ENCODE measurements at places on chromosomes 16 and 17.

- no peak for DNase-seq
Observed at GRCh38 chr17:76137001-76137350, 4.1 kb downstream of the FOXJ1 start.

- DNase-seq = no peak
Observed at GRCh38 chr17:61440697-61441096, 11.5 kb upstream of the TBX4 start.

DNA sequence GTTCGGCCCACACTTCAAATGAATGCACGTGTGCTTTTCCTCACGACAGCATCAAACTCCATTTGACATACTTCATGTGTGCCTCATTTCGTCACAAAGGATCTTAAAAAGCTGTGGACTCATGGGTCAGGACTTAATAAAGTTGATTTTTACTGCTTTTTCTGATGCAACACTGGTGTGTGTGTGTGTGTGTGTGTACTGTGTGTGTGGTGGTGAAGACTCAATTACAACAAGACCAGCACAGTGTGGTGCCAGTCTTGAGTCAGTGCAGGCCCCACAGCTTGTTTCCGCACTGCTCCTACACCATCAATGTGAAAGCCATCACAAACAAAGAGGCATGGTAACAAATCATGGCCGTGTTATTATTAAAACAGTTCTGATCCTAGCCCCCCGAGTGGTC lies 17.7 kb downstream of the CDIP1 start:
- no peak for DNase-seq

DNA sequence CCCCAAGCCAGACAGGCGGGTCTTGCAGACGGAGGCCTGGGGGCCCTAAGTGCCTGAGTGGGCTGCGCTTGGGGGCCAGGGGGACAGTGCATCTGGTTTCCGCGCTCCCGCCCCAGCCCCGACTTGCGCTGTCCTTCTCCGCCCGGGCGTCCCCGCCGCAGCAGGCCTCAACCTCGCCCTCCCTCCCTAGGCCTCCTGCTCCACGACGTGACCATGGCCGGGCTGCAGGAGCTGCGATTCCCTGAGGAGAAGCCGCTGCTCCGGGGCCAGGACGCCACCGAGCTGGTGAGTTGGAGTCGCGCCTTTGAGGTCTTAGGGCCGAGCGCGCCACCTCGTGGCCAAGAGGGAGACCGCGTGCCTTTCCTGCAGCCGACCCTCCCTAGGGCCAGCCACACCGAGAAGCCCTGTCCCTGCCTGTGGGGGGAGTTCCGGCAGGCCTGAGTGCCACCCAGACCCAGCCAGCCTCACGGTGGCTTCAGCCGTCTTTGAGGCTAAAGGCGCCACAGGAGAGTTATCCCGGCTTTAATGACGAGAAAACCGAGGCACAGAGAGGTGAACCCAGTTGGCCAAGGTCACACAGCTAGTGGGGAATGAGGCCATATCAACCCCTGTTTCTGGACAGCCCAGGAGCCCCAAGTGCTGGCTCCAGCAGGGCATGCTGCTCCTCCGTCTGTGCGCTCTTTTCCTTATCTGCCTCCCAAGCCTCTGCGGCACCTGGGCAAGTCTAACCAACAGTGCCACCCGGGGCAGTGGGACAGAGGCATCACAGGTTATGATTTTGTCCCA lies 12.2 kb upstream of the NDRG4 start:
- peak; percentile 81 for DNase-seq

GRCh38 chr16:65075877-65076276 lies 46.0 kb downstream of the CDH11 start:
- no peak for DNase-seq

GRCh38 chr16:10240854-10241613 lies 58.8 kb upstream of the GRIN2A start:
- DNase-seq = no peak

DNA sequence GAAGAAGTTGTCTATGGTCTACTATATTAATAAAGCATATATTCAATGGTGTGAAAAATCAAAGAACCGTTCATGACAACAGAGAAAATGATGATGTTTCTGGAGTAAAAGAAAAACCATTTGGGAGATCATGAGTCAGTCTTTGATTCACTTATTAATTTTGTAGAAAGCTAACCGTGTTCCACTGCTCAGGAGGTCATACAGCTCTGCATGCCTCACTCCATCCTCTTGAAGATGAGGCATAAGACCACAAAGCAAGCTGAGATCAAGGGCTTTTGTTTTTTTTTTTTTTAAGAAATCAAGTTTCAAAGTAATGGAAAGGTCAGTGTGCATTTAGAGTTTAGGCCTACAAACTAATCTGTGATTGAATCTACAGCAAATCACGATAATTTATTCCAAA lies 206.4 kb downstream of the CEP112 start:
- DNase-seq = no peak

DNA sequence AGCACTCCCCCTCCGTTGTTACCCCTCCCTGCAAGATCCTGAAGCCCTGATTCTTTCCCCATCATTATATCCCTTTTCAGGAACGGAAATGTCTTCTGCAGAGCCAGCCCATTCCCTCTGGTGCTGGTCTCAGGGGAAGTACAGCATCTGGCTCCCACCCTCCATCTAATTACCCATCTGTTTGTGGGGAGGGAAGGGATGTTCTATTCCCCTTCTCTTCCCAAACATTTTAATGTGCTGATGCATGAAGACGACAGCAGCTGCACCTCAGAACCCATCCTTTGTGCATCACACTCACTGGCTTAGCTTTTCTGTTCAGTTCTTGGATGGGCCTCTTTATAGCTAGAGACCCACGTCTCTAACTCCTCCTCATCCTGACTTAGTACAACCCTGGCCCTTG lies 367.2 kb downstream of the CDH13 start:
- DNase-seq = no peak

DNA sequence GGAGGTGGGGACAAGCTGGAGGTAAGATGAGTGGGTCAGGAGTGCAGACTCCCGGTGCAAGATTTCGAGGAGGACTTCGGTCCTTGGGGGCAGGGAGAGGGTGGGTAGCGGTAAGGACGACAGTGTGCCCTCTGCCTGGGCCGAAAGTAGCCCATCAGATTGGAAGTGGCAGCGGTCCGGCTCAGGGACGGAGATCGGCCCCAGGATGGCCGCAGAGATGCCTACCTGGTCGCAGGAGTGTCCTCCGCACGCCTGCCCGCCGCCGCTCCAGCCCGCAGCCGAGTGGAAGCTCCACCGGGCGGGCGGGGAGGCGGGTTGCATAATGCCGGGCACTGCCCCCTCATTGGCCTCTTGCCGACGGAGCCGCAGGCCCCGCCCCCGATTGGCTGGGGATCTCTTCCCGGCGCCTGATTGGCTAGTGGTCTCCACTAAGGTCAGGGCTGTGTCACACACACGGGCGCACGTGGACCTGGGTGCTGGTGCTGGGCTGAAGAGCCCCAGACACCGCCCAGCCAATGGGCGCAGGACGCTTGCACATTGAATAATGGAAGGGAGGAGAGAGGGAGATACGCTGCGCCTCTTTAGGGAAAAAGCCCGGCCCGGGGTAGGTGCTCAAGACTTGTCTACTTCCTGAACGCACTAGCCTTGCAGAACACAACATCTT lies at the start of gene PER1:
Gene PER1, minus strand, starts transcription at position 293 of the 664 bp plus-strand sequence. CDS start 1,698 bp downstream, outside the sequence.
- peak; percentile 96 for DNase-seq

- DNase-seq = no peak
Observed at GRCh38 chr16:19094542-19095365, 19.0 kb upstream of the ITPRIPL2 start.

- DNase-seq = no peak
Observed at GRCh38 chr17:2542456-2542855, 30.8 kb upstream of the METTL16 start.

DNA sequence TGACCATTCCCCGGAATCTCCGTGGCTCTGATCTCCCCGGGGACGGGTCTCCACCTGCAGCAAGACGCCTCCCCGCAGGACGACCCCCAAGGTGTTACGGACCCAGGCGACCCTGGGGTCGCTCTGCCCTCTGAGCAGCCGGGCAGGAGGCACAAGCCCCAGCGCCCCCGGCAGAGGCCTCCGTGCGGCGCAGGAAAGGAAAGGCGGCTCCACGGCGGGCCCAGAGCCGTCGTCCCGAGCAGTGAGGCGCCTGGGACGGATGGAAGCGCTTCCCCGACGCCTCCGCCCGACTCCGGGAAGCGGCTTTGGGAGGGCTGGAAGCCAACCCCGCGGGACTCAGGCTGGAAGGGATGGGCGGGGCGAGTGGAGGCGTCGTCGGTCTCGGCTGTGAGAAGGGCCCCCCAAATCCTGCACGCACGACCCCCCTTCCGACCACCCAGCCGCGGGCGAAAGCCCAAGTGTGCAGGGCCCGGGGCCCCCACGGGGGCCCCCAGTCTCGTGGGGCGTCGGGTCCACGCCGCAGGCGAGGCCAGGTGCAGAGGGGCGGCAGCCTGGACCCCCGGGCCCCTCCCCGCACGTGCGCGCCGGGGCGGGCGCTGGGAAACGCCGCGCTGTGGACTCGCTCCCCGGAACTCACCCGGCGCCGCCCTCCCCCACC lies 32.7 kb upstream of the RPH3AL start:
- DNase-seq = no peak

GRCh38 chr17:58352596-58353388 lies 791 bp upstream of the SUPT4H1 start:
- DNase-seq = peak; percentile 31

DNA sequence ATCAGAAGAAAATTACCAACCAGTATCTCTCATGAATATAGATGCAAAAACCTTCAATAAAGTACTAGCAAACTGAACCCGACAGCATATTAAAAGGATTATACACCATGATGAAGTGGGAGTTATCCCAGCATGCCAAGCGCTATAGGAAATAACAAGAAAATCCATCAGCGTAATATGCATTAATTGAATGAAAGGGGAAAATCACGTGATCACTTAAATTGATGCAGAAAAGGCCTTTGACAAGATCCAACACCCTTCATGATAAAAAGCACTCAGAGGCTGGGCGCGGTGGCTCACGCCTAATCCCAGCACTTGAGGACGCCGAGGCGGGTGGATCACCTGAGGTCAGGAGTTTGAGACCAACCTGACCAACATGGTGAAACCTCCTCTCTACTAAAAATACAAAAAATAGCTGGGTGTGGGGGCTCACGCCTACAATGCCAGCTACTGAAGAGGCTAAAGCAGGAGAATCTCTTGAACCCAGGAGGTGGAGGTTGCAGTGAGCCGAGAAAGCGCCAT lies 4.8 kb downstream of the CTRB2 start:
- DNase-seq = no peak

DNA sequence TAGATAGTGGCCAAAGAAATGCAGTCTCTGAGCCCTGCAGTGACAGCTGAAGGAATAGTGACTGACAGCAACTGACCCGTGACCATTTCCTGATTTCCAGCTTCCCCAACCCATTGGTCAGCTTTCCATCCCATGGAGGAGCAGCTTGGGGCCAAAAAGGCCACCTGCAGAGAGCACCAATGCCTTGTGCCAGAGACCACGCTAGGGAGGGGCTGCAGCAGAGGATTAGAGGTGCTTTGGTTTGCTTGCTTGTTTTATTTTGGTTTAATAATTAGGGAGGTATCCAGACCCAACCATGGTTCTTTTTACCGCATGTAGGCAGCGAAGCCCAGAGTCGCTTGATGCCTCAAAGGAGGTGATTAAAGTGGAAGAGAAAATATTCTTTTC lies 61.3 kb upstream of the SIAH1 start:
- DNase-seq = no peak

DNA sequence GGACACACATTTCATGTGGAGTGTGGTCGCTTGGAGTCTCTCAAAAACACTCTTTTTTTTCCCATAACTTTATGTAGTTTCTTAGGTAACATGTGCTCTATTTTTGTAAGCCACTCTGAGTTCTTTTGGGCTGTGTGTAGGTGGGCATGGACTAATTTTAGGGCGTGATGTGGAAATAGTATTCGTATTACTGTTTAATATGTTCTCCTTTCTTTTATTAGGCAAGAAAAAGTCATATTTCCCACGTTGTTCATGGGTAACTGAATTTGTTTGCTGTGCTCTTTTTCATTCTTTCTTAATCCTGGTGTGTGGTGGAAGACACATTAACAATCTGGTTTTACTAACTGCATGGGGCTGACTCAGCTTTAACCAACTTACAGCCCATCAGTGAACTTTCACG lies 27.4 kb downstream of the NDEL1 start:
- DNase-seq = no peak

DNA sequence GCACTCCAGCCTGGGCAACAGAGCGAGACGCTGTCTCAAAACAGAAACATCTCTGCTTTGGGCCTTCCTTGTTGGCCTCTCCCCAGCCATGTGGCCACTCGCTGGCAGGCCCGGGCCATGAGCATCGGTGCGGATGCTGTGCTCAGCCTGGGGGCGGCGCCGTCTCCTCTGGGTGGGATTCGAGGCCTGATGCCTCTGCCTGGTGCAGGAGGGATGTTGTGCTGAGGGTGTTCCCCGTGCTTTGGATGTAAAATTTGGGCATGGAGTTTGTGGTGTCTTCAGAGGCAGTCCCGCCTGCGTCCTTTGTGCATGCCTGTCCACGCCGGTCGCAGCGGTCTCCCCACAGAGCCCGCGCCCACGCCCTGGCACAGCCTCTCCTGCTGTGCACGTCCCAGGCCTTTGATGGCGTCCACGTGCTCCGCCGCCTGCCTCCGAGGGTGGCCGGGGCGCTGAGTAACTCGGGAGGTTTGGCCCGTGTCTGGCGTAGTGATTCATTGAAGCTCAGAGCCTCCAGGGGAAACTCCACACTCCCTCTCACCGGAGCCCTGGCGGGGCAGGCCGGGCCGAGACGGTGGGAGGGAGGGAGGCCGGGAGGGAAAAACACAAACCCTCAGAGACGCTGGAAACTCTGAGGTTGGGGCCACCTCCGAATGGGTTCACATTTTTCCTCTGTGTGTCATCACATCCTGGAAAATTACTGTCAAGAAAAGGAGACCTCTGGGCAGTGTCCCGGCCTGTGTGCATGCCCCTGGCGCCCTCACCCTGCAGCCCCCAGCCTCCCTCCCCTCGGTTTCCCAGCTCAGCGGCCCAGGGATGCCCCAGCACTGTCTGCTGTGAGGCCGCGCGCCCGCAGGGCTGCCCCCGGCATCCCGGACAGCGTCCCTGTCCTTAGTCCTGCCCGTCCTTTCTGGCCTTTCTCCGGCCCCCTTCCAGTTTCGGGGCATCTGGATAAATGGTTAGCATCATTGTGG lies 19.0 kb downstream of the CENPX start:
- DNase-seq = no peak

- no peak for DNase-seq
Observed at GRCh38 chr17:78596871-78597764, 19.9 kb upstream of the DNAH17 start.

- no peak for DNase-seq
Observed at GRCh38 chr16:66182592-66182991, 183.9 kb upstream of the CDH5 start.

DNA sequence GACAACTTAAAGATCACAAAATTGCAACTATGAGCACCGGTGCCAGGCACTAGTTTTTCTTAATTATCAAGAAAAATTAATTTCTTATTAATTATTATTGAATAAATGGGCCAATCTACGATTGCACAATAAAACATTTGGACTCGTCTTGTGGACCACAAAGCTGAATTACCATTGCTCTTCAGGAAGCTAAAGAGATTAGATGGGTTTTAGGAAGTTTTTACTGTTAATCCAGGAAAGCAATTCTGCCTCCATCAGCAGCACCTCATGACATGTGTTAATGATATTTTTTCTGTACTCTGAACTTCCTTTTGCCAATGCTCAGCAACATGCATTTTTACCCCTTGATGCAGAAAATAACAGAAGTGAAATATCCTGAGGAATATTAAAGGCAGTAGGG lies 37.9 kb downstream of the HS3ST3A1 start:
- DNase-seq = no peak
